ENCODE measurements at places on chromosomes 7 and 10. TPM values are rescaled to one million over a fixed set of nuclear protein-coding genes. Genes with fewer than 3 reads are reported as not detected.
A peak's percentile ranks its signal among the peaks of the same experiment; 100 is the strongest.

DNA sequence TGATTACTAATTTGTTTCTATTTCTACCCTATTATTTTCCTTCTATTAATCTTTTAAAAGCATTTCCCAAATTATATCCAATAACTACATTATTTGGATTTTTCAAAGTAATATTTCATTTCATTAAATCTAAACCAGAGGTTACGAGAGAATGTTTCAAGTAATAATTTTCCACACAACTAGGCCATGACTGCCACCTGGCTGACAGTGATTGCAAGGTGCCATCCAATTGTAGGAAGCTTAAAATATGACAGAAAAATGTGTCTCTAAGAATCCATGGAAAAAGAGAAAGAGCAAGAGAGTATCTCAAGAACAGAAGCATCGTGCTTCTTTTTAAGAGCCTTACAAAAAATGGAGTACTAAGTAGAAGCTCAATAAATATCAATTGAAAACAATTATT lies 48.7 kb downstream of the TPK1 start:
- H3K27me3 ChIP-seq: no peaks in the 10 kb centered on the region
- DNase-seq: no peak
- H3K27ac ChIP-seq: no peak overlapping the region
- no peak overlapping the region for H3K4me3 ChIP-seq
- no peaks in the 10 kb centered on the region for H3K4me1 ChIP-seq

DNA sequence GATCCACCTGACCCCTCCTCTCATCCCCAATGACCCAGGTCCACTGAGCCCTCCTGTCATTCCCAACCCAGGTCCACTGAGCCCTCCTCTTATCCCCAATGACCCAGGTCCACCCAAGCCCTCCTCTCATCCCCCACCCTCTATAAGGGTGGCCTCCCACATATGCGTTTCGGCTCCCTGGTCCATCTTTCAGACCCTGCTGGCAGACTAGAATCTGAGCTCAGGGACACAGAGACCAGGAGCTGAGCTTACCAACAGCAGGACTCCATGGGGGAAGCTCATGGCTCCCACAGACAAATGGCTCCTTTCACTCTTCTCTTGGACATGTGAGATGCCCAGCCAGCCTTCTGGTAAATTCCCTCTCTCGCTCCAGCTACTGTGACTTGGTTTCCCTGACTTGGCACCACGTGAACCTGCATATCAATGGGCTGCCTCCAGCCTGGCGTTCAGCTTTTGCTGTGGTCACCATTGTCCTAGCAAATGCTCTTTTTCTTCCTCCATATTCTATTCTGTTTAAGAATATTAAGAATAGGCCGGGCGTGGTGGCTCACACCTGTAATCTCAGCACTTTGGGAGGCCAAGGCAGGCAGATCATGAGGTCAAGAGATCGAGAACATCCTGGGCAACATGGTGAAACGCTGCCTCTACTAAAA lies 24.8 kb upstream of the INPP5A start:
- no peak for DNase-seq
- H3K27ac ChIP-seq: no peak overlapping the region
- H3K36me3 ChIP-seq: no peaks in the 10 kb centered on the region
- peaks cover 5% of the 10 kb centered on the region for H3K4me1 ChIP-seq
- H3K4me3 ChIP-seq: no peak overlapping the region

GRCh38 chr7:132521423-132521822 lies 54.8 kb downstream of the PLXNA4 start:
- DNase-seq: no peak
- no peak overlapping the region for H3K4me3 ChIP-seq
- H3K27ac ChIP-seq: no peak overlapping the region
- no peaks in the 10 kb centered on the region for H3K4me1 ChIP-seq

DNA sequence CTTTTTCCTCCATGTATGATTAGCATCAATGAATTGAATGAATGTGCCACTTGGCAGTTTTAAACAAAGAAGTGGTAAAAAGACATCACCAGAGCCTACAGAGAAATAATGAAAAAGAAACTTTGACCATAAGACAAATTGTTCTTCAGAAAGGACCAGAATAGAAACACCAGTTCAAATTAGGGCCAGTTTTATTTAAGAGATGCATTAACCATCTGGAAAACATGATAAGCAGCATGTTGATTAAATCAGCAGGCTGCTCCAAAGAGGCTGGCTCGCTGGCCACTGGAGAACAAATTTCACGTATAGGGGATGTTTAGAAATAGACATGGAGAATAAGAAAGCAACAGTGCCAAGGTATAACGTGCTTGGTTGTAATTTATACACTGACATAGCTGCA lies 242.3 kb upstream of the AOAH start:
- H3K36me3 ChIP-seq: no peaks in the 10 kb centered on the region
- no peaks in the 10 kb centered on the region for H3K27me3 ChIP-seq
- DNase-seq: no peak
- no peak overlapping the region for H3K4me3 ChIP-seq

DNA sequence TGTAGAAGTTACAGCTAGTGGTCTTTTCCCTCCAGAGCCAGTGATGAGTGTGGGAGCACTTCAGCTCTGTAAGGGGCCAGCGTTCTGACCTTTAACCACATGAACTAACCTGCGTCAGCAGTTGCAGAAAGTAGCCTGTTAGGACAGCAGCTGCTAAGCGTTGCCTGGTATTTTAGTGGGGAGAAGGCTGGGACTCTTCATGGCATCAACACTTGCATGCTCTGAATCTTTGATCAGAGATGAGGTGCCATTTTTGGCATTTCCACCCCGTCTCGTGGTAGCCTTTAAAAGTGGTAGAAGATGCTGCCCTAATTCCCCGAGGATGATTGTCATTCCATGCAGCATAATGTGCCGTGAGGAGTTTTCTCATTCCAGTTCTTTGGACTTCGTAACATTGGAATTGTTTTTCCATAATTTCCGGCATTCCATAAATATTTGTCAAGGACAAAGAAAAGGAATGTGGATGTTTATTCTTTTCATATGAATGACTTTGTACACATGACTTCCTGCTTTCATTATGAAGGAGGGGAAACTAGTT lies 92.2 kb downstream of the AVL9 start:
- DNase-seq: no peak
- peaks cover 5% of the 10 kb centered on the region for H3K36me3 ChIP-seq
- no peaks in the 10 kb centered on the region for H3K27me3 ChIP-seq
- H3K27ac ChIP-seq: peak overlapping the region; percentile 82

DNA sequence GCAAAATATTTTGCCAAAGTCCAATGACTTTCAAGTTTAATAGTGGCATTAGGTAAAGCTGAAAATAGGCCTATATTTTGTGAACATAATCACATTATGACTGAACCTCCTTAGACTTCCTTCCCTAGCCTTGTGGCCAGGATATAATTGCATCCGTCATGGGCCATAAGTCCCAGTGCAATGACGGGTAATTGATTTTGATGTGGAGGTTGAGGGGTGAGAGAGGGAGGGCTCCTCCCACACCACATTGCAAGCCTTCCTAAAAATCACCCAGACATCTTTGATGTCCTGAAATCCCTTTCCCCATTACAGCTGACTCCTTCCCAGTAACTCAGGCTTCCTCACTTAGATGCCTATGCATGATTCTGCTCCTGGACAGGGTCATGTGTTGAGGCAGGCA lies 25.6 kb downstream of the TAS2R41 start:
- H3K27me3 ChIP-seq: no peaks in the 10 kb centered on the region
- H3K4me1 ChIP-seq: no peaks in the 10 kb centered on the region
- no peaks in the 10 kb centered on the region for H3K36me3 ChIP-seq

DNA sequence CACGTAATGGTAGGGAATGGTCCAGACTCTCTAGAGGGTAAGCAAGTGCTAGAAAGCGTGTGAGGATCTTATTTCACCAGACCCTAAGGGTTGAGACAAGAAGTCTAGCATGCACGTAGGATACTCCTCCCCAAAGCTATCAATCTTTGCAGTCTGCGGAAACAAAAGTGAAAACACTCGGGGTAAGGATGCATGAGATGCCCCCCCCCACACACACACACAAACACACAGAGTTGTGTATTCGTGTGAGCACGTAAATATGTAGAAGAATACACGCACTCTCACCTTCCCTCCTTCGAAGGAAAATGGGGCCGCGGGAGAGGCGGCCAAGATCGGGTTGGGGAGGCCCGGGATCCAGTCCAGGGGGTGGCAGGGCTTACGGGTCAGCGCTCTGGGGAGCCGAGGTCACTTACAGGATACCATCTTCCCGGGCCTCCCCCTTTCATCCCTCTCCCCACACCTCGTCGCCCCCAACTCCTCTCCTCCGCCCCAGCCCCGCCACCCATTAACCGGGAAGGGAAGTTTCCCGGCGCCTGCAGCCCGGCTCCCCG lies 455 bp downstream of the CUL2 start:
- H3K36me3 ChIP-seq: no peaks in the 10 kb centered on the region
- H3K27ac ChIP-seq: peak overlapping the region; percentile 93

TMEM236 gene
- 0.59 TPM for total RNA-seq

HABP2 gene
- total RNA-seq: not detected

LEP gene
- total RNA-seq: 498 TPM
